Activated T-cell treated with anti-CD3 and anti-CD28 coated beads, Interleukin-2, amount 50 U/mL, for 24 hours (primary cell): ENCODE measurements at places on chromosomes 4 and X.

GRCh38 chr4:11081006-11081405 is 347.7 kb downstream of the HS3ST1 start:
- DNase-seq: no peak

- no peak for DNase-seq
Measured at GRCh38 chr4:10684631-10685030, at the start of gene CLNK. CLNK (minus strand) TSS chr4:10684768; CDS start chr4:10667869, 16,899 bp downstream.

GRCh38 chr4:72505314-72505744 is 63.7 kb downstream of the ADAMTS3 start:
- DNase-seq: no peak

DNA sequence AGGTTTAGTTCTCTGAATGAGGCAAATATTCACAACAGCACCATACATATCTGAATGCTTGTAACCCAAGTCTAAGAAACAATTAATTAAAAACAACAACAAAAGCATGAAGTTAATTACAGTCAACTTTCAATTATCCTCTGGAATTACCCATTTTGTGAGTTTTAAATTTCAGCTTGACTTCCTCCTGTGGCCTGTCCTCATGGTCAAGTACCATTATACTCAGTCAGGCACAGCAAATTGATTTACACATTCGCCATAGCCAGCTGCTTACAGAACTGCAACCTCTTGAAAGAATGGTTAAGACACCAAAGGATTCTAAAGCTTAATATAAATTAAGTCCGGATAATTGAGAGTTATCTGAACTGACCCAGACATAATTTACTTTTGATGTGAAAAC is 306.5 kb downstream of the CAMK2D start:
- DNase-seq: no peak

DNA sequence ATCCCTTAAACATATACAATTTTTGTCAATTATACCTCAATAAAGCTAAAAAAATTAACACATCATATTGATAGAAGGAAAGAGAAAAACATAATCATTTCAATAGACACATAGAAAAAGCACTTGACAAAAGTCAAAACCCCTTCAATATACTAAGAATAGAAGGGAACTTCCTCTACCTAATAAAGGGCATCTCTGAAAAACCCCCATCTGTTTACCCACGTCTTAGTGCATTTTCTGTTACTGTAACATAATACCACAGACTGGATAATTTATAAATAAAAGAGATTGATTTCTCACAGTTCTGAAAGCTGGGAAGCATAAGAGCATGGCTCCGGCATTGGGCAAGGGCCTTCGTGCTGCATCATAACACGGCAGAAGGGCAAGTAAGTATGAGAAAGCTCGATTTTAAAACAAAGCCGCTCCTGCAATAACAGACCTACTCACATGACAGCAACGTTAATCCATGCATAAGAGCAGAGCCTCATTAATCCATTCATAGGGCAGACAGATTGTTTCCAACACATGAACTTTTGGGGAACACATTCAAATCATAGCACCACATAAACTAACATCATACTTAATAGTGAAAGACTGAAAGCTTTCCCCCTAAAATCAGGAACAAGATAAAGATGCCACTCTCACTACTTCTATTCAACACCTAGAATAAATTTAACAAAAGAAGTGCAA is 15.7 kb downstream of the STEEP1 start:
- no peak for DNase-seq

GRCh38 chr4:159049780-159050375 is 53.0 kb upstream of the RAPGEF2 start:
- no peak for DNase-seq

DNA sequence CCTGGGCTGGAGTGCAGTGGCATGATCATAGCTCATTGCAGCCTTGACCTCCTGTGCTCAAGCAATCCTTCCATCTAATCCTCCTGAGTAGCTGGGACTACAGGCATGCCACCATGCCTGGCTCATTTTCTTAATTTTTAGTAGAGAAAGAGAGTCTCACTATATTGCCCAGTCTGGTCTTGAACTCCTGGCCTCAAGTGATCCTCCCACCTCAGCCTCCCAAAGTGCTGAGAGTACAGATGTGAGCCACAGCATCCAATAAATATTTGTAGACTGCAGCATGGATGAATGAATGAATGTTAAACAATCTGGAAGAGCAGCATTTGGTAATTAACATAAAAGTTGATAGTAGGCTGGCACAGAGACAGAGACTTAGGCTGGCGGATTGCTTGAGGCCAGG is 20.0 kb downstream of the KLB start:
- no peak for DNase-seq

GRCh38 chrX:38561951-38562719 is 793 bp downstream of the TSPAN7 start:
- DNase-seq: peak; percentile 38

- DNase-seq: no peak
Measured at GRCh38 chr4:632926-633325, 7.6 kb downstream of the PDE6B start.

- DNase-seq: no peak
Measured at GRCh38 chr4:68613752-68614151, 37.6 kb upstream of the UGT2B17 start.

DNA sequence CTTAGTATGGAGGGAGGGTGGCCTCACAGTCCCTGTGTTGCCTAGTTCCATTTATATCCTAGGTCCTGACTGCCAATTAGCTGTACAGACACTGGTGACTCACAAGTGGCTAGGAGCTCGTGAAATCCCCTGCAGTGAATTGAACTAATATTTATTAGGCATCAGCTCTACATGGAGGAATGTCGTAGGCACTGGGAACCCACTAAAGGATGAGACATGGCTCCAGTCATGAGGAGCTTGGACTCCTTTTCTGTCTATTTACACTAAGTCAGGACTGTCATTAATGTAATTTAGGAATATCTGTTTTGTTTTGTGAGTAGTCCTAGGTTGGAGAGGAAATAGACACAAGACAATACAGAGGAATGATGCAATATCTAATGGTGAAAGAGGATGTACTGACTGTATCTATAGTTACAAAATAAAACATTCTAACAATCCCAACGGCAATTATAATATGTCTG is 67.7 kb downstream of the MID1IP1 start:
- no peak for DNase-seq

DNA sequence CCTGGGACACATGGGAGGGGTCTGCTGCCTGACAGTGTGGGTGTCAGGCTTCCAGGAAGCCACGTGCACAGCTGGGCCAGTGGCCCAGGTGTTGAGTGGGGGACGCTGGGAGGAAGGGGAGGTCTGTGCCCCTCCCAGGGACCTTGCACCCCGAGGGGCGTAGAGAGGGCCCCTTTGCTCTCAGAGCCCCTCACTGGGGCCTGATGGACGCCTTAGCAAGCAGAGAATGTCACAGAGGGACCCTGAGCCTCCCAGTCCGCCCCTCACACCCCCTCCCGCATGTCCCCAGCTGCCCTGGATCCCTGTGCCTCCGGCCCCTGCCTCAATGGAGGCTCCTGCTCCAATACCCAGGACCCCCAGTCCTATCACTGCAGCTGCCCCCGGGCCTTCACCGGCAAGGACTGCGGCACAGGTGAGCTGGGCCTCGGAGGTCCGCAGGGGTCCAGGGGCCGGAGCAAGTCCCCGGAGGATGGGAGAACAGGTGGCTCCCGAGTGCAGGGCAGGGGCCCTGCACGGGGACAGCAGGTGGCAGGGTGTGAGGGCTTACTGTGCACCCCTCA is 2.1 kb downstream of the HGFAC start:
- DNase-seq: no peak

DNA sequence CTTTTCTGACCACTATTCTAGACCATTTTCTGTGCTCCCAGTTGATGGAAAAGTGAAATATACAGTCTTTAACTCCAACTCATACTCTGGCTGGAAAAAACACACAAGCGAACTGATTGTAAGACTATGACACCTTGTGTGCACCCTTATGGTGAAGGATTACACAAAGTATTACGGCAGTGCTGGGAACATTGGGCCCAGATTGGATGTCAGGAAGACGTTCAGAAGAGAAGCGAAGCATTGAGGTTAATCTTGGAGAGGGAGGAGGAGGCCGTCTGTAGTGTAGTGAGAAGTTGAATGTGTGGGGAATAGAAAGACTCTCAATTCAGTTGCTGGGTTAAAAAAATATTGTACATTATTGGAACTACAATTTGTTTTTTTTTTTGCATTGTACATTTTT is 50.0 kb downstream of the GRIA2 start:
- DNase-seq: no peak

- no peak for DNase-seq
Measured at GRCh38 chr4:89469930-89470375, 162.4 kb upstream of the GPRIN3 start.

DNA sequence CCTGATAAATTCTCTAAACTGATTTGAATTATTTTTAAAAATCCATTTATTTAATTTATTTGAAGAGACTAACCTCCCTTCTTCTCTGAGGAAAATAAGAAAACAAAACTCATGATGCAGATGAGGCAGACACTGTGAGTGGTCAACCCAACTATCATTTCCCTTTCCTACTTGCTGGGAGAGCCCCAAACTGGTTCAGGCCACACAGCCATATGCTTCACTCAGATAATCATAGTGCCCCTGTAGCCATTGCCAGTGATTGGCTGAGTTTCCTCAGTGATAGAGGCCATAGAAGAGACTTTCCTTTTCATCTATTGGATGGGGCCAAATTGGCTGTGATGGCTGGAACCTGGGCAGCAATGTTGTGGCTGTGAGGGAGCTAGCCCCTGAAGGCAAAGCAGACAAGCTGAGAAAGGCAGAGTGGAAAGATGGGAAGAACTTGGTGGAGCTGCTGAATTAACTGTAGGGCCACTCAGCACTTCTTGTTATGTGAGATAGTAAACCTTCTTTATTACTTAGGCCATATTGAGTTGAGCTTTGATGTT is 49.8 kb downstream of the RAB33B start:
- DNase-seq: no peak

DNA sequence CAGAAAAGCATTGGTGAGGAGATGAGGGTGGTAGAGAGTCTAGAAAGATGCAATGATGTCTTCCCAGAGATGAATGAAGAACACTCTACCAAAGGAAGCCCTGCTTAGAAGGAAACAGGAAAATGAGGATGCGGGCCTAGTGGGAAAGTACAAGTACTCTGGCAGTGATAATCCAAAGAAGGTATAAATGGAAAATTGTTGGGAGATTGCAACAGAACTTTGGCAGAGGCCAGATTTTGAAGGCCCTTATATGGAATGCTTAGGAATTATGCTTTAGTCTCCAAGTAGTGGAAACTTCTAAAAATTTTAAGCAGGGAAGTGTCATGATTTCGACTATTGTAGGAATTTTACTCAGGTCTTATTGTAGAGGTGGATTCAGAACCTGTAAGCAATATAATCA is 11.0 kb downstream of the ARSJ start:
- DNase-seq: no peak

DNA sequence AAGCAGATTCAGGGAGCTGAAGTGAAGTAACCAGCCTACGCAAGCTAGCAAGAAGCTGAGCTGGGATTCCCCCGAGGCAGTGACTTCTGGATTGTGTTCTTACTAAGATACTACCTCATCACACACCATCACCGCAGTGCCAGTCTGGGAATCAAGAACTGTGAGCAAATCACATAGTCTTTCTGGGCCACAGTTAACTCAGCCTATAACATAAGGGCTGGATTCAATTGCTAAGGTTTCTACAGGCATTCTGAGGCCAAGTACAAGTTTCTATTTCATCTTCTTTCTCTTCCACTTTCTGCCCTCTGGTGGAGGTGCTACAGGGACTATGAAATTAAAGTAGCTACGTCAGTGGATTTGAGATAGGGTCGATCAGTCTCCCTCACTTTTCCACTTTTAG is 1.4 kb upstream of the CORIN start:
- DNase-seq: peak; percentile 56

GRCh38 chrX:18883234-18883960 is 100.5 kb downstream of the PHKA2 start:
- DNase-seq: no peak

DNA sequence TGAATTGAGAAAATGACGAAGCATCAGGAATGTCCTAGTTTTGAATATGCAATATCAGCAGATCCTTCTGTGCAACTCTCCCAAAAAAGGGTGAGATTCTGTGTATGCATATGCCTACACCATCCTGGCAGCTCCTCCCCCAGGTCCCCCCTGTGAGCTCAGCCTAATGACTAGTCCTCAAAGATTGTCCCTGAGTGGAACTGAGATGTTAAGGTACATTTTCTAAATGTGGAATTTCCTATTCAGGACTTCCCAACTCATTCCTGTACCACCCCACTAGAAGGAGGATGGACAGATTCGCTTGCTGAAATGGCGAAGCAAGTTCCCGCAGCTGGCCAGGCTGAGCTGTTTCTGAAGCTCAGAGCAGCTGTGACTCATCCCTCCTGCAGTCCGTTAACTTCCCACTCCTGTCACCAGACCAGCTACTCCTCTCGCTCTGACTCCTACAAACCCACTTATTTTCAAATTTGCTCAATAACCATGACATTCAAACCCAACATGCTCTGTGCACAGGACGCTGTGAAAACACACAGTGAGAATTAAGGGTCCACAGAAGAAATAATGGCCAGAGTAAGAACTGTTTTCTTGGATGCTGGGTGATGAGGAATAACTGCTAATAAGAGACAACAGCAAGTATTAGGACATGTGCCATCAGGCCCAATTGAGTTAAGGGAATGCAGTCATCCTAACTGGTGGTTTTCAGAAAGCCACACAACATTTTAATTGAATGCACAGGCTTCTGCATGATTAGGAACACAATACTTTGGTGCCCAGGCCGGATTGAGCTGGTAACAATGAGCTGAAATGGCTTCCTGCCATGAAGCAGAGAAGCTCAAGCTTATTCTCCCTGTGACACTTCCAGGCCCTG is 40.0 kb upstream of the IRF2 start:
- DNase-seq: peak; percentile 74

GRCh38 chr4:95249426-95250021 is 299.2 kb downstream of the UNC5C start:
- DNase-seq: no peak

GRCh38 chr4:54016504-54016903 is 47.9 kb downstream of the CHIC2 start:
- no peak for DNase-seq

- no peak for DNase-seq
Measured at GRCh38 chrX:15207384-15207783, 62.5 kb downstream of the ASB9 start.

- DNase-seq: no peak
Measured at GRCh38 chr4:1476140-1476513, 69.9 kb upstream of the NKX1-1 start.

DNA sequence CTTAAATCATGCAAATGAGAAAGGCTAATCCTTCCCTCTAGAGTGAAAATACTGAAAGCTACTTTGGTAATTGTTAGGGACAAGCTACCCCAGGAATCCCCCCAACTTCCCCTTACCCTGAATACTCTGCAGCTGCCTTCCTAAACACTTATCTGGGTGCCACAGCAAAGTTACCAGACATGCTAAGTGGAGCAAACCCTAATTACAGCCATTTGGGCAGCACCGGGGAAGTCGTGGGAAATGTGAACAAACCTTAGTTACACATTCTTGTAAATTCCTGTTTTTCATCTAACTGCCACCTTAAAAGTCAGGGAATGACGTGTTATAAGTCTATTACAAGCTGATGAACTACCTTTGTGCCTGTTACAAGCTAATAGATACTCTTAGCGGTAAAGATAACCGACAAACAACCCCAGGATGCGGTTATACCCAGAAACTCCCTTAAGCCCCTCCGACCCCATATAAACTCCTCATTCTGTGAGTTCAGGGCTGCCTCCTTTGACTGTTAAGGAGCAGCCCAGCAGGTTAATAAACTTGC is 66.0 kb upstream of the PLAC8 start:
- DNase-seq: no peak

GRCh38 chrX:123968383-123969050 is 7.0 kb downstream of the STAG2 start:
- DNase-seq: no peak

- DNase-seq: peak; percentile 30
Measured at GRCh38 chr4:90127706-90128345, 632 bp downstream of the CCSER1 start.
